ENCODE measurements at places on chromosomes 5 and 9. TPM values are rescaled to one million over a fixed set of nuclear protein-coding genes. Genes with fewer than 3 reads are reported as not detected.

DNA sequence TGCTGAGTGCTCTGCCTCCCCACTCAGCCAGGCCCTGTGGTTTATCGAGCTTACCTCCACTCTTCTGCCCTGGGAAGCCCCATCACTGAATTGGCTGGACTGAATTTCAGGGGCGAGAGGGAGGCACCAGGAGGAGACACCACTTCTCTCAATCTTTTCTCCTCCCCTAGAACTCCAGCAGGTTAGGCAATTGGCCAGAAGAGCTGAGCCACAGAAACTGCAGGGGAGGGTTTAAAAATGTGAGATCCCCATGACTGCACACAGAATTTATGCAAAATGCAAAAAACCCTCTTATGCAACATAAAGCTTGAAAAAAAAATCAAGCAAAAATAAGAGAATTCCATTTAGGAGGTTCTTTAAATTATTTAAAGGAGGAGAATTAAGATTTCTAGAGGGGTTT, 29.9 kb downstream of the TUT7 start:
- no peak for DNase-seq

DNA sequence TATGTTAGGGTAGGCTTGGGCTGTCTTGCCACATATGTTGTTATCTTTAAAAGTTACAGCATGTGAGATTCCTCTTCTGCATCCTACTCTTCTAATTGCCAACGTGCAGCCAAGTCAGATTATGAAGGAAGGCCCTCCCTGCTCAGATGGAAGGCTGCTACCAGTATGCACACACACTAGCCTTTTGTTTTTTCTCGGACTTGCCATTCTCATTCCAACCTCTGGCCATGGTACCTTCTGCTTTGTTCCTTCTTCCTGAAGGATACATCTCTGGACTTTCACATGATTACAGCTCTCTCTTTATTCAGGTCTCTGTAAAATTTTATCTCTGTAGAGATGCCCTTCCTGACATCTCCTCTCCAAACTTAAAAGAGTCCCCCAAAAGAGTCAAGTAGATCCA, 12.8 kb upstream of the OTP start:
- no peak for DNase-seq

DNA sequence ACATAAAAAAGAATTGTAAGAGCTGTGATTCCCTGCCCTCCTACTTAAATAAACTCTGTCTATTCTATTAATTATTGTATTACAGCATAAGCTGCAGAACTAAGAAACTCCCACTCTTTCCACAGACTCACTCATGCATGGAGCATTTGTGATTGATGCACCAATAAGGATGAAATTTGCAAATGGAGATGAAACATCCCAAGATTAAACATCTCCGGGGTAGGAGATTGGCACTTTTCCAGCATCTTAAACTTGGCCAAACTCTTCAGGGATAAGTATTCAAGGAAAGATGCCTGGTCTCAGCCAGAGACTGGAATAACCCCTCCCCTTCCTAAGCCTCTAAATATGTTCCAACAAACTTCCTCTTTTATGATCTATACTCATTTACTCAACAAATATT, 472.0 kb downstream of the ACTL7B start:
- no peak for DNase-seq

The CFAP157 gene
- total RNA-seq = not detected

The SCGB3A1 gene
- total RNA-seq = not detected

The LECT2 gene
- not detected for total RNA-seq
